Cardiac ventricle fibroblast (primary cell): ENCODE measurements at places on chromosomes 2 and 18. TPM values are rescaled to one million over a fixed set of nuclear protein-coding genes. Genes with fewer than 3 reads are reported as not detected.

Gene ADGRF3
- total RNA-seq, result not detected in 2 replicates

Gene MATN3
- 0.62 and 0.73 TPM in 2 replicates for total RNA-seq

Gene MROH2A
- total RNA-seq, result not detected in 2 replicates

Gene COL6A3
- total RNA-seq, result 5,410 TPM in 2 replicates

Gene IL1R2
- 4.0 and 5.7 TPM in 2 replicates for total RNA-seq

Gene LIMS4
- 20.4 and 22.1 TPM in 2 replicates for total RNA-seq

Gene CTNNA2
- total RNA-seq, result not detected in 2 replicates

Gene RGPD8
- 6.4 and 6.7 TPM in 2 replicates for total RNA-seq

Gene PSMA8
- not detected in 2 replicates for total RNA-seq

Gene ANKRD30BL
- total RNA-seq, result not detected in 2 replicates

Gene G6PC2
- total RNA-seq, result not detected in 2 replicates

Gene PLB1
- total RNA-seq, result 0.05 TPM in 1 of 2 replicates, not detected in the other

Gene IL18R1
- total RNA-seq, result 13.1 and 31.8 TPM in 2 replicates

Gene REG1A
- not detected in 2 replicates for total RNA-seq

Gene RBM44
- 0.06 and 0.29 TPM in 2 replicates for total RNA-seq

Gene SRD5A2
- total RNA-seq, result not detected in 2 replicates

Gene GKN2
- total RNA-seq, result not detected in 2 replicates

Gene MERTK
- 0.64 and 2.7 TPM in 2 replicates for total RNA-seq

Gene CD226
- total RNA-seq, result not detected in 2 replicates

Gene TUBB8B
- 0.50 TPM in 1 of 2 replicates, not detected in the other for total RNA-seq

Gene MARCHF4
- 0.10 TPM in 1 of 2 replicates, not detected in the other for total RNA-seq

Gene KCNG2
- 0.44 and 0.49 TPM in 2 replicates for total RNA-seq

Gene SLC9A4
- not detected in 2 replicates for total RNA-seq

Gene MSTN
- total RNA-seq, result 0.20 TPM in 1 of 2 replicates, not detected in the other

Gene TMEFF2
- 0.06 TPM in 1 of 2 replicates, not detected in the other for total RNA-seq

Gene FANCL
- 5.4 and 16.2 TPM in 2 replicates for total RNA-seq

Gene KLHL41
- total RNA-seq, result 1.00 and 1.7 TPM in 2 replicates

Gene ADAM23
- total RNA-seq, result 4.2 and 5.7 TPM in 2 replicates

Gene CHST10
- 4.5 and 5.0 TPM in 2 replicates for total RNA-seq

Gene SALL3
- 0.44 and 0.62 TPM in 2 replicates for total RNA-seq

Gene RTKN
- 10.4 and 13.9 TPM in 2 replicates for total RNA-seq

Gene NEUROD1
- total RNA-seq, result not detected in 2 replicates

Gene IRS1
- total RNA-seq, result 15.6 and 20.6 TPM in 2 replicates

Gene LNPK
- total RNA-seq, result 18.2 and 19.5 TPM in 2 replicates

Gene ACVR1C
- 0.06 and 0.10 TPM in 2 replicates for total RNA-seq

Gene GLB1L
- 7.0 and 12.2 TPM in 2 replicates for total RNA-seq

Gene GALNT5
- total RNA-seq, result 10.0 and 11.3 TPM in 2 replicates

Gene POU3F3
- not detected in 2 replicates for total RNA-seq

Gene PPP1CB
- total RNA-seq, result 64.2 and 84.6 TPM in 2 replicates

Gene FOXI3
- not detected in 2 replicates for total RNA-seq

Gene CYB5A
- 197 and 251 TPM in 2 replicates for total RNA-seq

Gene FABP1
- total RNA-seq, result not detected in 2 replicates

Gene MDH1B
- total RNA-seq, result 0.64 and 0.75 TPM in 2 replicates

Gene ASPRV1
- total RNA-seq, result 0.19 and 0.78 TPM in 2 replicates

Gene NPAS2
- 12.7 and 19.4 TPM in 2 replicates for total RNA-seq

Gene BAZ2B
- total RNA-seq, result 16.3 and 21.5 TPM in 2 replicates

Gene CYP27A1
- 15.7 and 15.9 TPM in 2 replicates for total RNA-seq

Gene ARHGEF4
- total RNA-seq, result 6.2 and 8.2 TPM in 2 replicates

Gene ALK
- not detected in 2 replicates for total RNA-seq

Gene IMPA2
- 11.4 and 16.2 TPM in 2 replicates for total RNA-seq

Gene SERPINB13
- not detected in 2 replicates for total RNA-seq

Gene COLEC12
- 73.4 and 73.8 TPM in 2 replicates for total RNA-seq

Gene GPR75
- total RNA-seq, result 0.05 and 0.25 TPM in 2 replicates

Gene SOWAHC
- total RNA-seq, result 12.4 and 13.6 TPM in 2 replicates

Gene NFU1
- total RNA-seq, result 17.2 and 25.9 TPM in 2 replicates

Gene CPLX4
- total RNA-seq, result not detected in 2 replicates

Gene FOXD4L1
- total RNA-seq, result 0.15 TPM in 1 of 2 replicates, not detected in the other

Gene DPYSL5
- not detected in 2 replicates for total RNA-seq

Gene PAIP2B
- 0.54 and 1.00 TPM in 2 replicates for total RNA-seq
